ENCODE measurements at places on chromosomes 16 and 17. TPM values are rescaled to one million over a fixed set of nuclear protein-coding genes. Genes with fewer than 3 reads are reported as not detected.
A peak's percentile ranks its signal among the peaks of the same experiment; 100 is the strongest.

- DNase-seq, result no peak
Observed at GRCh38 chr17:59642565-59642964, 22.9 kb downstream of the CLTC start.

GRCh38 chr16:84589975-84590719 is 27.7 kb downstream of the COTL1 start:
- DNase-seq, result peak; percentile 19

GRCh38 chr17:17950806-17951205 is 21.4 kb downstream of the TOM1L2 start:
- DNase-seq, result no peak

DNA sequence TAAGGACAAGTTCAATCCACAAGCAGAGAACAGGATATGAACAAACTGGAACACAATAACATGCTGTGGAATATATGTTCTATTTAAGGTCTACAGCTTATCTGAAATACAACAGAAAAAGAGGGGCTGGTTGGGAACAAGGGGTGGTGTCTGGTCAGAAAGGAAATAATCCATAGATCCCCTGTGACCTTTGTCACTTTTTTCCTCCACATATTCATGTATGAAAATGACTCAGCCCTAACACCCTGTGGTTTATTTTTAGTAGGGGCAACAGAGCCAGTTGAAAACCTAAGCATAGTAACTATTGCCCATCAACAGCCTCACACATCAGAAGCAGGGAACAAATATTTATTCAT is 12.3 kb upstream of the SPAG9 start:
- DNase-seq, result no peak

The ENO3 gene
- 5.2 TPM for total RNA-seq

The ST6GALNAC1 gene
- 1.1 TPM for total RNA-seq
